ENCODE measurements at places on chromosomes 1 and 21.

DNA sequence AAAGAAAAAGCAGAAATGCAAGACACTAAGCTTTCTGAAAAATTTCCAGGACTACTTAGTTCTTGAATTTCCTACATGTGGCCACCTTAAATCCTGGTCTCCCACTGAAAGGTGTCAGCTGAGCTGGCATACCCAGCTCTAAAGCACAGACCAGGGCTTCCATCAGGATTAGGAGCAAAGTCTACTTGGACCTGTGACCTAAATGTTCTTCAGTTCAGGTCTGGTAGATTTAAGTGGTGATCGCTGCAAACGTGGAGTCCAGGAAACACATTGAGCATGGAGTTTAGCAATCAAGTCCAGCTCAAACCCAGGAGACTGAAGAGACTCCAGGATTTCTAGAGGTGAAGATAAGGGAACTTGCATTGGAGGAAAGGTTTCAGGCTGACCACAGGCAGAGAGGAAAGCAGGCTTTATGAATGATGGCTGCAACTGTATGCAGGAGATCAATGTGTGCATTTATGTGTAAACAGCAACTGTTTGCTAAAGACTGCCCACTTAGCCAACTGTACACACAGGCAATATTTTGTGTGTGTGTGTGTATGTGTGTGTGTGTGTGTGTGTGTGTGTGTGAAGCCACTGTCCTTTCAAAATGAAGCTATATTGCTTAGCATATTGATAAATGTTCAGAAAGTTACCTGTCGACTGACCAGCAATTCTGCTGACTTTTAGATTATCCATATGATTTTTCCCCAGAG, 75.2 kb downstream of the LMX1A start:
- no peak for DNase-seq

- DNase-seq, result no peak
Observed at GRCh38 chr21:42818328-42818749, 61.0 kb downstream of the WDR4 start.

DNA sequence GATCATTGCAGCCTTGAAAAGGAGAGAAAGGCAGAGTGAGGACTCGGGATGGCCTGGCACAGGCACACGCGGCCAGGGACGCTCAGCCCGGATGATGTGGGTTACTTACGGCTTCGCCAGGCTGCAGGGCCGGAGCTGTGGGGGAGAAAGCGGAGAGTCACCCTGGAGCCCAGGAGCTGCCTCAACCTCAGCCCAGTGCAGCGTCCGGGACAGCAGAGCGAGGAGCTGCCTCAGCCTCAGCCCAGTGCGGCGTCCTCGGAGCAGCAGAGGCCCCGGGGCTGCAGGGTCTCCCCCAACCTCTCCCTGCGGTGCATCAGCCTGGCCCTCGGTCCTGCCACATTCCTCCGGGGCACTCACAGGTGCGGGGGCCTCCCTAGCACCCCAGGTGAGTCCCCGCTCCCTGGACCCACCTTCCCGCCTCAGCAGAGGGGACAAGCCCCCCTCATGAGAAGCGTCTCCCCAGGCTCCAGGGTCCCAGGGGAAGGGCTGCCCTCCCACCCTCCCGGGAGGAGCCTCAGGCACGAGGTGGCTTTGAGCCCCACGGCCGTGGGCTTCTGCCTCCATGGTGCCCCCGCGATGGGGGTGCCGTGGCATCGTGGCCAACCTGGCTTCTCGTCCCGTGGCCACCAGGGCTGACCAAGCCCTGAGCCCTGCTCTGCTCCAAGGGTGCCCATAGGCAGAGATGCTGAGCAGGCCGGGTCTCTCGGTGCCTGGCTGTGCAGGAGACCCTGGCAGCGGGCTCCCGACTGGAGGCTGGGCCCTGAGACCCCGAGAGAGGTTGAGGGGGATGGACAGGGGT, 10.5 kb upstream of the RNF223 start:
- DNase-seq, result no peak

DNA sequence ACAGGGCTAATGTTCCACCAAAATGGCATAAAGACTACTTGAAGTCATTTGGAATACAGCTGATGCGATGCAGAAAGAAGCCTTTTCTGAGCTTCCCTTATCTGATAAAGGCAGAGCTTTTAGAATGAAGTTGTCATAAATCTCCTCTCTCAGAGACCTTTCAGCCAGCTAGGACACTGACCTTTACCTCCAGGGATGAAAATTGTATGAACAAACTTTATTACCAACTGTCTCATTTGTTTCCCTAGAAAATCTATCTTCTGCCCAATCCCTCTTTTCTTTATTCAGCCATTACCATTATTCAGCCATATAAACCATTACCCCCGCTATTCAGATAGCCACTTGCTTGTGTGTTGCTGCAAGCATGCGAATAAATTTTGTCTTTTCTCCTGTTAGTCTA, 29.7 kb upstream of the RNF2 start:
- no peak for DNase-seq

DNA sequence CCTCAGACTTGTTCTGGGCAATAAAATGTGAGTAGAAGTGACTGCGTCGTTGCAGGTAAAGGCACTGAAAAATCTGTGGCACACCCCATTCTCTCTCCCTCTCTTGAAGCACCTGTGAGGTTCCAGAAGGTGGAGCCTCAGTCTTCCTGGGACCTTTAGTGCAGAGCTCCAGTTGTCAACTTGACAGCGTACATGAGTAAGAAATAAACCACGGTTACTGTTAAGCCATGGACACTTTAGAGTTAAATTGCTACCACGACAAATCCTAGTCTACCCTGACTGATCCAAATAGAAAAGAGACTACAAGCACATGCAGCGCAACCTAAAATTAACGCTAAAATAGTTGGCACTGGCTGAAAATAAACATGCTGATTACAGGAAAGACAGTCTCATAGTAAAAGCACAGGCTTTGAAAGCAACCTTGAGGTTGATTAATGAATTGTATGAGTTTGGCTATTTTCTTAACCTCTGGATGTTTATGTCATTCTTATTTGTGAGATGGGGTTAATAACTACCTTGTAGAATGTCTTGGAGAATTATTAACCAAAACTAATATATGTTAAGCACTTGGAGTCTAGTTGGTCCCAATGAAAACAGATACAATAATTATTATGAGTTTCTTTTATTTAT, 93.0 kb upstream of the PLPPR4 start:
- no peak for DNase-seq

DNA sequence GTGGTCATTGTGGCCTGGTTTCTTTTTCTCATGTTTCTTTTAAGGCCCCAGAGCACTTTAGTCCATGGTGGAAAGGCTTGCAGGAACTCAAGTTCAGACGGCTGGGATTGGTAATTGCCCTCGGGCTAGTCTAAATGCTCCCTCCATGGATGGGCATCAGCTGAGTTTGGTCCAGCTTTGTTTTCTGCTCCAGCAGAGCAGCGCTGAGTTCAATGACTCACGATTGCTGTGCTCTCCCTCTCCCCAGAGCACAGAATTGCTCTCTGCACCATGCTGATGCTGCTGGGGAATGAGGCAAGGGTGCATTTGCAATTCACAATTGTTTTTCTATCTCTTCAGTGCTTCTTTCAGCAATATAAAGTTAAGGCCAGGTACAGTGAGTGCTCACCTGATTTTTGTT, 1.8 kb upstream of the OR2T6 start:
- DNase-seq, result no peak

GRCh38 chr1:59434336-59434735, 137.4 kb downstream of the FGGY start:
- DNase-seq, result no peak

DNA sequence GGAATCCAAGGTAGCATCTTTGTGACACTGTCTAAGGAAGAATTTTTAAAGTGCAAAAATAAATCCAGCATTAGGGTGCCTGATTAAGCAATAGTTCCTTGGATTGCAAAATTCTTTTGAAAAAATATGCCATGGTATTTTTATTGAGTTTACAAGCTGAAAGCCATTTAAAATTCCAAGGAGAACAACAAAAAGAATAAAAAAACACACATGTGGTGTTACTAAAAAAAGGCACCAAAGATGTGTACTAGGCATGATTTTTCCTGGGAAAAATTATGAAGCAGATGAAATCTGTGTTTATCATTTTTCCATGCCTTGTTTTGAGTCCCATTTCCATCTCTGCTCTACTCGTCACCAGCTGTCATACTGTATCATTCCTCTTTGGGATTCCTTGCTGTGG, 157.0 kb upstream of the ZNHIT6 start:
- DNase-seq, result no peak

- no peak for DNase-seq
Observed at GRCh38 chr1:117702654-117703053, 96.8 kb downstream of the TENT5C start.

GRCh38 chr1:214078950-214079349, 91.2 kb downstream of the PROX1 start:
- DNase-seq, result no peak

GRCh38 chr1:156750191-156750672, 1.2 kb downstream of the HDGF start:
- DNase-seq, result peak; percentile 47

- no peak for DNase-seq
Observed at GRCh38 chr1:180156631-180157091, 2.0 kb downstream of the QSOX1 start.

DNA sequence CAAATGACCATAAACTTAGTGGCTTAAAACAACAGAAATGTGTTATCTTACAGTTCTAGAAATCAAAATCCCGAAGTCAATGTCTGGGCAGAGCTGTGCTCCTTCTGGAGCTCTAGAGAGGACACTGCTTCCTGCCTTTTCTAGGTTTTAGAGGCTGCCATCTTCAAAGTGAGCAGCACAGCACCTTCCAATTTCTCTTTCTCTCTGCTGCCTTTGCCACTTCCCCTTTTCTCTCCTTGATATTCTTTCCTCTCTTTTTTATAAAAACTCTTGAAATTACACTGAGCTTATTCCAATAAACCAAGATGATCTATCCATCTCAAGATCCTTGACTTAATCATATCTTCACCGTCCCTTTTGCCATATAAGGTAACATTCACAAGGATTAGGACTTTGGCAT, 616.9 kb downstream of the PLPP3 start:
- DNase-seq, result no peak

- DNase-seq, result no peak
Observed at GRCh38 chr1:201718346-201719202, 110.4 kb upstream of the IPO9 start.

DNA sequence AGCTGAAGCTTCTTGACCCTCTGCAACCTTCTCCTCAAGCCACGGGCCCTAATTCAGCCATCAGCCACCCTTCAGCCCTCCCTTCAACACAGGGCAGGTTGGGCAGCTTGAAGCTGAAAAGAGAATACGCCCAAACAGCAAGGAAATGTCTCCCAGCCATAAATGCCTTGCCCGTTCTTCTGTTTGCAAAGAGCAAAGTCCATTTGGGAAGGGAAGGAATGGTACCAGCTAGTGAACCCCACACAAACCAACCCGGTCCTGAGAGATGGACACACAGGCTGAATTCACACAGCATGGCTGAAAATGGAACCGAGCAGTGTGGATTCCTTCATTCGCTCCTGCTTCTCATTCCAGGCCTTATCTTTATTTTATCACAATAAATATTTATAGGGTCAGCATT, 11.5 kb downstream of the PLEKHA6 start:
- DNase-seq, result no peak

DNA sequence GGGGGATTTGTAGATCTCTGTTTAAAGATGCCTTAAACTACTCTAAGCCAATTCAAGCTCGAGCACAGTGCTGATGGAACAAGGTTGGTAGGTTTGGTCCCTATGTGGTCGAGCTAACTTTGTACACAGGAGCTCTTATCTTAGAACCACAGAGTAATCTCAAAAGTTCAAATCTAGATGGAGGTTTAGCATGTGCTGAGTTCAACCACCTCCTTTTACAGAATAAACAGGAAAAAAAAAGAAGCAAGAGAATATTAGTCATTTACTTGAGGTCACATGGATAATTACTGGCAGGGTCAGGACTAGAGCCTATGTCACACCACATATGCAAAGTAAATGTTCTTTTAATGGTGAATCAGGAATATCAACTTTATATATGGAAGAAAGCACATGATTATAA, 86.2 kb downstream of the DTL start:
- DNase-seq, result no peak

DNA sequence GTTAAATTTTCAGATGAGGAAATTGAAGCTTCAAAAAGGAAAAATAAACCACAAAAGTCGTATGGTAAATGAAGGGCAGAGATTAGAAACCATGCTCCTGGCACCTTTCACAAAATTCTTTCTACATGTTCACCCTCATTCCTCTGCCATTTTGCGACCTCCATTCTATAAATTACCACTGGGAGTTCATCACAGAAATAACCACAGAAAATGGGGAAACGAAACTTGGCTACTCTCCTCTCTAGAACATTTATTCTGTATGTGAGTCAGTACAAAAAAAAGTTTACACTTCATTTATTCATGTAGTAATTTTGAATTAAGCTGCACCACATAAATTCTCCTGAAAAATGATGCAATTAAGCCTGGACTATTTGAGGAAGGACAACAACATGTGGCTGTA, 320.9 kb upstream of the C1orf87 start:
- DNase-seq, result no peak

DNA sequence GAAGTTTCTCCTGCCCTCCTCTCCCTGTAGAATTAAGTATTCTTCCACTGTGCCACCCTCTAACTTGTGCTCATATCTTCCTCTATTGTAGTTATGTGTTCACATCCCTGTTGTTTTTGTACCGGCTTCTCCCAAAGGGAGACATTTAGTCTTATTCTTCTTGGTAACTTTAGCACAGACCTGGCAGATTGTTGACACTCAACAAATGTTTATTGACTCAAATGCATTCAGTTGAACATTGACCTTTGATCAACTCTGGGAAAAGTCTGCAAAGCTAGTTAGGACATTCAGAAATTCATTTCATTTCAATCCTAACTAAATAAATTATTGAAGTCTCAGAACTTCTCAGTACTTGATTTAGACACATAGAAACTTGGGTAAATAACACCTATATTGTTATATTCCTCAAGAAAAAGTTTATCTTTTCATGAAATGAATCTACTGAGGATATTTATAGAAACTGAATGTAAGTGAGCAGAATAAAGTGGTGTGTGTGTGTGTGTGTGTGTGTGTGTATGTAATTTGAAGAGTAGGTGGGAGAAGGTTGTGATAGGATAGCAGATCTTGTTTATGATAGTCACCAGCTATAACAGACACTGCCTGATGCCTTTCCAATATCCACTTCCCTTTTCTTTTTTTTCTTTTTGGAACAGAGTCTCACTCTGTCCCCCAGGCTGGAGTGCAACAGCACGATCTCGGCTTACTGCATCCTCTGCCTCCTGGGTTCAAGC, 872.4 kb upstream of the CXADR start:
- no peak for DNase-seq

GRCh38 chr21:30598802-30599201, at the start of gene KRTAP6-2:
Gene KRTAP6-2 (minus strand): TSS chr21:30598902. CDS start chr21:30598874, 28 bp downstream.
- no peak for DNase-seq

- no peak for DNase-seq
Observed at GRCh38 chr1:28927648-28928313, 13.4 kb downstream of the EPB41 start.

DNA sequence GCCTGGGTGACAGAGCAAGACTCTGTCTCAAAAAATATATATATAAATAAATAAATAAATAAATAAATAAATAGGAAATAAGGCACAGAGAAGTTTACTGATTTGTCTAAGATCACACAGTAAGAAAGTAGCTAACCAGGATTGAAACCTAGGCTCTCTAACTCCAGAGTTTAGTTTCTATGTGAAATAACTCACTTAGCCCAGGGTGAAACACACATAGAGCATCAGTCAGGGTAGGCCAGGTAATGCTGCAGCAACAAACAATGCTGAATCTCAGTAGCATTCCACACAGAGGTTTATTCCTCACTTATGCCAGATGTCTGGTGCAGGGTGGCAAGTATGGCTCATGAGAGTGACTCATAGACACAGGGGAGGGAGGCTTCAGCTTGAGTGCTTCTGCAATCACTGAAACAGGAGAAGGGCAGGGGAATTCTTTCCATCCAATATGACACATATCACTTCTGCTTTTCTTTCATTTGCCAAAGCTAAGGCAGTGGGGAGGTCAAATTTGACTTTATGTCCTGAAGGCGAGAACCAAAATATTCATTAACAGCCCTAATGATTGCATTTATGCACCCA, 37.1 kb upstream of the KANK4 start:
- DNase-seq, result no peak
